ENCODE measurements at places on chromosomes 1 and 21.

DNA sequence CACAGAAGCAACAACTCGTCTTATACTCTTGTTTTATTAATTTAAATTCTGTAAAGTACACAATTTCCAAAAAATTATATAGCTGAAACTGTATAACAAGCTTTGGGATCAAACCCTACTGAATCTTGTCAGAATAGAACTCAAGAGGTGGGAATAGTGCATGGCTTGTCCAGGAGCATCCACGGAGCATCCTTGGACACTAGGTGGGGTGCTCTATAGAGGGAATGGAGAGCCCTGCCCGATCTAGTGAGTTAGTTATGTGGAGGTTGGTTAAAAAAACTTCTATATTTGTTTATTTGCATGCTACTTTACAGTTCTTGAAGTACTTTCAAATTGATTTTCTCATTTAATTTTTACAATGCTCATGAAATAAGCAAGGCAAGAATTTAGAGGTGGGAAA lies 28.3 kb downstream of the ROR1 start:
- no peak for DNase-seq

DNA sequence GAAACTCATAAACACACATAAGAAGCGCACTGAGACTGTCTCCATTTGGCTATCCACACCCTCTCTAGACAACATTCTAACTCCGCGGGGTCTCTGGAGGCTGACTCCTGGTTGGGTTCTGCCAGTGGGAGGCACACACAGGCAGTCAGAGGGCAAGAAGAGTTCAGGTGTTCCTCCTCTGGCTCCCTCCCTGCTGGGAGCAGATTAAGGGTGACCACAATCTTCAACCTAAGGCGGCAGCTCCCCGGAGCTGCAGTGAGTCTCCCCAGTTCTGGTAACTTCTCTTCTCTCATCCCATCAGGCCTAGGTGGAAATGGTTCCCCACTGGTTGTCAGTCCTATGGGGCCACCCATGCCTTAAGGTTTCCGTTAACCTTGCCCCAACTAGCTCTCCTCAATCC lies 7.4 kb upstream of the TENT5C start:
- DNase-seq: no peak

GRCh38 chr1:39183503-39184353 lies 20.8 kb upstream of the MACF1 start:
- DNase-seq: peak; percentile 35

DNA sequence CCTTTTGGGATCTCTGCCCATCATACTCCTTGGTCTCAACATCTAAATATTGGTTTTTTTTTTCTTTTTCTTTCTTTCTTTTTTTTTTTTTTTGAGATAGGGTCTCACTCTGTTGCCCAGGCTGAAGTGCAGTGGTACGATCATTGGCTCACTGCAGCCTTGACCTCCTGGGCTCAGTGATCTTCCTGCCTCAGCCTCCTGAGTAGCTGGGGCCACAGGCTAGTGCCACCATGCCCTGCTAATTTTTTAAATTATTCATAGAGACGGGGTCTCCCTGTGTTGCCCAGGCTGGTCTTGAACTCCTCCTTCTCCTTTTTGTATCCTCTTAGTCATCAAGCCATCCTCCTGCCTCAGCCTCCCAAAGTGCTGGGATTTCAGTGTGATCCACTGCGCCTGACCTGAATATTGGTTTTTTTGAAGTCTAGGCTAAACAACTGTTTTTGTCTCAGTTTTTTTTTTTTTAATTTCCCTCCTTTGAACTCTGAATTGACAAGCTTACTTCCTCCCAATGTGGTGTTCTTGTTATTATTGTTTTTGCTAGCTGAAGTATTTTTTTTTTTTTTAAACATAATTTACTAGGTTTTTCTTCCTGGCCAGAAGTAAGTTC lies 30.9 kb downstream of the MAPKAPK2 start:
- DNase-seq: no peak

- DNase-seq: no peak
These were observed 77.9 kb downstream of the POFUT2 start for GRCh38 chr21:45209685-45210284.

- DNase-seq: no peak
These were observed 3.5 kb upstream of the LGR6 start for GRCh38 chr1:202189918-202190715.

DNA sequence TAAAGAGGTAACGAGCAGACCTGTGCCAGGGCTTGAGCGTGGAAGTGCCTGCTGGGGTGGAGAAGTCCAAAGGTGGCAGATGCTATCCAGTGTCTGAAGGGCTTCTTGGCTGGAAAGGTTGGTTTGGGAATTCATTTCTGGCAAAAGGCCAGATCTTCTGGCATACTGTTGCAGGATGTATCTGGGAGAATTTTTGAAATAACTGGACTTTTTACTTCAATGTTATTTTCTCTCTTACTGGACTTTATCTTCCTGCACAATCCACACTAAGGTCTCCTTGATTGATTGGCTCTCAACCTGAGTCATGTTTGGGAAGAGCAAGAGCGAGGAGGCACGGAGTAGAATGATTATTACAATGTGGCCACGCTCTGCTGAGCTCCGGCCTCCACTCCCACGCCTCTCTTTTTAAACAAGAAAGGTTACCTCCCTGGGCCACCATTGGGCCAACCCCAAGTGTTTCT lies 278.4 kb downstream of the TM2D1 start:
- DNase-seq: no peak

DNA sequence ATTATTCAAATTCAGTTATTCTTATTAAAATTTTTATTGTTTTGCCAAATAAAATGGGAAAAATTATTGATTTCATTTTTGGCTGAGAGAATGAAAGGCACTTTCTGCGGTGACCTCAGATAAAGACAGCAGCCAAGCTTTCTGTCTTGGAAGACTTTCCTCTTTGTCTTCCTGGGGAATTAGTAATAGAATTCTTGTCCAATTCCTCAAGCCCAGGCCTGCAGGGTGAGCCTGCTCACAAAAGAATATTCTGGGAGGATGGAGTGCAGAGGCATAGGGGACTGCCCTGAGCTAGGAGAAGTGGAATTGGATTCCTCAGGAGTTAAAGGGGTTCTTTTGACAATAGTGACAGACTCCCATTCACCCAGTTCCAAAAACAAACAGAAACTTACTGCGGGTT lies 614.5 kb upstream of the ADGRL2 start:
- DNase-seq: no peak

GRCh38 chr1:25933479-25934365 lies 27.5 kb upstream of the STMN1 start:
- DNase-seq: no peak

DNA sequence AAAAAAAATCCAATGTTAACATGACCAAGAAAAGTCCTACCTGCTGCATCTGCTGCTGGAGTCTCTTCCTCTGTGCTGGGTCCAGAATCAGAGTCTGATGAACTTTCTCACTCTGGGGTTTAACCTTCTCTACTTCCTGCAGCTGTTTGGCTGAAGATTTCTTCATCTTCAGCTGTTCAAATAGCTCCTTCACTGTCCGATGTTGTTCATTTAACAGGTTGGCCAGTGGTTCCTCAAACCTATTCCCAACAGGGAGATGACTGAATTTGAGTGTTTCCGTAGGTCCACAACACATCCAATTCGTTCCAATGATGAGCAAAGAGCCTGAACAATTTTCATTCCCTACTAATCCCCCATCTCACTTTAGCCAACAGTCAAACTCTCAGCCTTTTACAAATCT lies 79.4 kb downstream of the GON4L start:
- DNase-seq: no peak

GRCh38 chr1:30299393-30299792 lies 424.0 kb downstream of the MATN1 start:
- no peak for DNase-seq

All from NCI-H1436 treated with DMSO at 0.1 percent for 48 hours (cell line).